ENCODE measurements at places on chromosomes 11 and 22.
A peak's percentile ranks its signal among the peaks of the same experiment; 100 is the strongest.

DNA sequence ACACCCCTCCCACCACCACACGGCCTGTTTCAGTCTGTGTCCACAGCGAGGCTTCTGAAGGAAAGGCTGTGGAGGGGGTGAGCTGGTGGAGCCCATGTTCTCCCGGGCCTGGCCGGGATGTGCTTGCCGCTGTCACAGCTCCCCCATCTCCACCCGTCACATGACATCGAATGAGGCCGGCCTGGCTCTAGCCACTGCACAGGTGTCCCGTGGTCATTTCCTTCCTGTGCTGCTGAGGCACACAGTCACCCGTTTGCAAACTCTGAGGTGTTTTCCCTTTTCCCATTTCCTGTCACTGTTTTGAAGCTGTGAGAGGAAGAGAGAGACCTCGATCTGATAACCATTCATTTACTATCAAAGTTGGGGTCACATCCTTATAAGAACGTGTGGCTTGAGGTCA lies 55.7 kb upstream of the CLDN5 start:
- DNase-seq: no peak

GRCh38 chr22:36152088-36152487 lies 8.5 kb downstream of the APOL3 start:
- no peak for DNase-seq

DNA sequence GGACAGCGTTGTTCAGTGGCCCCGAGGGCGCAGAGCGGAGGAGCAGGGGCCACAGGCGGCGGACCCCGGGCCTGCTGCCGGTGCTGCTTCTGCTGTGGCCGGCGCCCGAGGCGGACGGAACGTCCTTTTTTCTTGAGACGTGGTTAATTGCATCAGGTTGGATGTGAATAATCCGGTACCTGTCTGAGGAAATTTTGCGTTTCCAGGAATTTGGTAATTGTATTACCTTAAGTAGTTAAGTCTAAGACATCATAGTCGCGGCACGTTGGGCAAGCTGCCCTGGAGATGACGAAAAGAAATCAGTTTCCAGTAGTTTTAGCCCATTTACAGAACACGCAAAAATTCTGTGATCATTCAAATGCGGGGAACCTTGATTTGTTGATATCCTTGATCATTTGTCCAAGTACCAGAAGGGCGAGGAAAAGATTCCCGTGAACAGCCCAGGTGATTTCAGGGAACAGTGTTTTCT lies 789 bp downstream of the SPECC1L start:
- DNase-seq: no peak

DNA sequence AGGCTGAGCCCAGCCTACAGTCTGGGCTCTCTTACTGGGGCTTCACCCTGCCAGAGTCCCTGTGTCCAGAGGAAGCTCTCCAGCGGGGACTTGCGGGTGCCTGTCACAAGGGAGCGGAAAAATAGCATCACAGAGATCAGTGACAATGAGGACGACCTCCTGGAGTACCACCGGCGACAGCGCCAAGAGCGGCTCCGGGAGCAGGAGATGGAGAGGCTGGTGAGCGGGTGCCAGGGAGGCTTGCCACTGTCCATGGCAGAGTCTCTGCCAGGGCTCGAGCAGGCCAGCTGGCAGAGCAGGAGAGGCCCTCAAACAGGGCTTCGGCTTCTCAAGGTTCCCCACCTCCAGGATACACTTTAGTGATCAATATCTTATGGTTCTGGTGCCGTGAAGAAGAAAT lies 21.0 kb downstream of the PHLDB1 start:
- DNase-seq: no peak

GRCh38 chr11:3934658-3935057 lies 79.2 kb downstream of the STIM1 start:
- no peak for DNase-seq

DNA sequence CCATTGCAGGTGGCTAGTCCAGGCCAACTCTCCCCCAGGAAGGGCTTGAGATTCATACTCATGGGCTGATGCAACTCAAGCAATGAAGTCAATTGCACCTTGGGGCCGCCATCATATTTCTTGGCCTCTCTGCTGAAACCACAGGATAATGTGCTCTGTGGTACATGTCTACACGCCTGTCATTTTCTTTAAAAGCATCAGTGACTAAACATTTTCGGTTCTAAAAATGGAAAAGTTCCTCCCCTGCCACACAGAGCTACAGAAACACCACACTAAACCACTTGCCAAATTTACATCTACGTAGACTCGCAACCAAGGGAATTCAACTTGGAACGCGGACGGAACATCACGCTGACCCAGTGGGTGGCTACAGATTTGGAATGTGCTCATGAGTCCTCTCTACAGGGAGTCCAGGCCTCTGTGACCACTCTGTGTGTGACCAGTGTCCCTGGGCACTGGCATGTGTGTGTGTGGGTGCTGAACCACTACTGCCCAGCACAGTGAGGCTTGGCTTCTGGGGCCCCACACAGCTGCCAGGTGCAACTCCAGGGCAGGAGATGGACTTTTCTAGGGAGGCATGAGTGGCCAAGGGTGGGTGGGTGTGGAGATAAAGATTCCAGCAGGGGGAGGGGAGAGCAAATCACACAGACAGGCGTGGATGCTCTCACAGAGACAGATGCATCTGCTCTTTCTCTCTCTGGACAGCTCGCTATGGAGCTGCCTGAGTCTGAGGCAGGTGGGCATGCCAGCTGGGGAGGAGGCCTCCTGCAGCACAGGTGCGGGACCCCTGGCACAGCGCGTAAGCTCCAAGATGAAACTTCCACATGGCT lies 261.9 kb downstream of the CTTN start:
- DNase-seq: no peak

DNA sequence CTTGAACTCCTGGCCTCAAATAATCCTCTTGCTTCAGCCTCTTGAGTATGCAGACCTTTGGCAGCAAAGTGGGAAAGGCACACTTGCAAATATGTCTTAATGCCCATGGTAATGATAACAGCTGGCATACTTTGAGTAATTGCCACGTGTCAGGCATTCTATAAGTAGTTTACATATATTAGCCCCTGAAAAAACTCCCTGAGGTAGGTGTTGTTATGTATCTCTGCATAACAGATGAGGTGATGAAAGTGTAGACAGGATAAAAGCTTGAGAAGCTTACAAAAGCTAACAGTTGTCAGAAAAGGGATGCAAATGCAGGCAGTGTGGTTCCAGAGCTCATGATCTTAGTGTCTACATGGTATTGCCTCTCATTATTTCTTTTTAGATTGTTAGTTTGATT lies 291.1 kb upstream of the C11orf87 start:
- DNase-seq: no peak

- DNase-seq: peak; percentile 51
These were observed 639 bp downstream of the INCENP start for GRCh38 chr11:62124186-62125113.

DNA sequence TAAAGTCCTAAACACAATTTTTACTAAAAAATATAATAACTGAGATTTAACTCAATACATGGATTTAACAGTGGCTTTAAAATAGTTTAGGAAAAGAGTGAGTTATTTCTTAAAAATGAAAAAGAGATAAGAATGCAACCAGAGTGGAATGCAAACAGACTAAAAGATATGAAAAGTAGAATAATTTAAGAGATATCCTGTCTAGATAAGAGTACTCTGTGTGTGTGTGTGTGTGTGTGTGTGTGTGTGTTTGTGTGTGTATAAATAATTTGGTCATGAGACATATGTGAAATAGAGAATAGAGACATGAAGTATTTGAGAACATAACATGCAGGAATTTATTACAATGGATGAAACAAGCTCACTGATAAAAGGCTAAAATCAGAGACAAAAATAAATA lies 986.9 kb upstream of the CHORDC1 start:
- no peak for DNase-seq

All from small intestine (tissue), 16 donors.